Fibroblast of skin of left quadriceps (primary cell): ENCODE measurements at places on chromosomes 6 and 20.

- DNase-seq: no peak
These were observed 4.8 kb upstream of the NHSL1 start for GRCh38 chr6:138503881-138504680.

DNA sequence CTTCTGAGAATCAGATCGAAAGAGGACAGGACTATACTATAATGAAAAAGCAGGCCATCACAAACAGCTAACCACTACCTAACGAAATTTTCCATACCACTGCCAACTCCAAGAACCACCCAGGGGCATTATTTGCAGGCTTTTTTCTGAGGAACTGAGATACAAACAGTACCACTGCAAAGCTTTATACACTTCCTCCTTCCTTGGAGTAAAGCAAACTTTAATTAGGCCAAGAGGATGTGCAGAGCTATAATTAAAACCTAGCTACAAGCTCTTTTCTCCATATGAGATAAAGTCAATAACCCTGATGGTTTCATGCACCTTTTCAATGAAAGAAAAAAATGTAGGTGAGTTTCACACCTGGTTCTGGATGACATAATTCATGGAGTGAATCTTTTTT is 68.5 kb downstream of the ELOVL5 start:
- no peak for DNase-seq

- DNase-seq: no peak
These were observed 114.8 kb downstream of the TBXT start for GRCh38 chr6:166052837-166053236.

DNA sequence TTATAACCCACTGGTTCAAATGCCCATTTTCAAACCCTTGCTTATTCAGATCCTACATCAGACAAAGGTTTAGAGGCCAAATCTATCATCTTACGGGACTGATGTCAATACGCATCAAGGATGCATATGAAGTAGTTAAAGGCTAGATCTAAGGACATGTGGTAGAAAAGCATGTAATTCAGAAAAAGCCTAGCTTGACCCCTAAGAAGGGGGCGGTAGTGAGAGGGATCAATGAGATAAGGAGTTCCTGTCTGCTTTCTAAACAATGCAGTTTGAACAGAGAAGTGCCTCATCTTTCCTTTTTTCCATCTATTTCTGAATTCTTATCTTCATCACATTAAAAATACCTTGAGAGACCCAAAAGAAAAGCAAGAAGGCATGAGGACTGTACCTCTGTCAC is 237.7 kb downstream of the ARHGAP18 start:
- no peak for DNase-seq

- DNase-seq: no peak
These were observed 79.2 kb downstream of the SCML4 start for GRCh38 chr6:107744927-107745326.

GRCh38 chr20:34904202-34904621 is 27.8 kb downstream of the ACSS2 start:
- no peak for DNase-seq

DNA sequence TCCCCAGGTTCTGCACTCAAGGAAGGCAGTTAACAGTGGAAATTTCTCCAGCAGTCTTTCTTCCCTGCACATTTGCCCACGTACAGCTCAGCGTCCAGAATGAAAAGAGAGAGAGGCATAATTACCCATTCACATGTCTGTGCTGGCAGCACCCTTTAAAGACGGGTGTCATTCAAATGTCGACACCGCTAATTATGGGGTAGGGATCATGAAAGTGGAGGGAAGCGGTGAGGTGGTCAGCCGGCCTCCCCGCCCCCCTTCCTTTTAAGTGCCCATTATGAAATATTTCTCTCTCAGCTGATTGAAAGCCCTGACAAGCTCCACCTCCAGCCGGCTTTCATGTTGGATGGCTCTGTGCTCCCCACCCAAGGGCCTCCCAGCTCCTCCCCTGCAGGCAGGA is 246.1 kb downstream of the BMP7 start:
- DNase-seq: no peak

DNA sequence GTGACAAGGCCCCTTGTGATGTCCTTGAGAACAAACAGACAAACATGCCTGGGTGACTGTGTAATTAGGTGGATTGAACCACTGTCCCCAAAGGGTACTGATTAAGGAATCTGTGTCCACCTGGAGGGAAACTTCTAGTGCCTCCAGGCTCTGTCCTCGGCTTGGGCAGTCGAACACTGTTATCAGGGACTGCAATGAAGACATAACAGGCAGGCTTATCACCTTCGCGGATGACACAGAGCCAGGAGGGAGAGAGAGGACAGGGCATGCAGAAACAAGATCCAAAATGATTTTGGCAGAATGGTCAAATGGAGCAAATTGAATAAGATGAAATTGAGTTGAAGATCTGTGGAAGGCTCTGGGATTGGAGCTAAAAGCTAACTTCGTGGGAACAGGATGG is 60.9 kb upstream of the ZFAND3 start:
- DNase-seq: no peak

DNA sequence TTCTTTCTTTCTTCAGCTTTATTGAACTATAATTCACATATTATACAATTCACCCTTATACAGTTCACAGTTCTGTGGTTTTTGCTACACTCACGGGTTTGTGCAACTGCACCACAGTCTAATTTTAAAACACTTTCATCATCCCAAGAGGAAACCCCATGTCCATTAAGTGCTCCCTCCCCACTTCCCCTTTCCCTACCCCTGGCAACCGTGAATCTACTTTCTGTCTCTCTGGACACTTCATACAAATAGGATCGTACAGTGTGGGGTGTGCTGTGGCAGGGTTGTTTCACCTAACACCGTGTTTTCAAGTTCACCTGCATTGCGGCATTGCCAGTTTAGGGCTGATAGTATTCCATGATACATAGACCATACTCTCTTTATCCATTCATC is 118.8 kb downstream of the PHACTR3 start:
- no peak for DNase-seq

- DNase-seq: no peak
These were observed 109.2 kb upstream of the NXT1 start for GRCh38 chr20:23241416-23241815.

DNA sequence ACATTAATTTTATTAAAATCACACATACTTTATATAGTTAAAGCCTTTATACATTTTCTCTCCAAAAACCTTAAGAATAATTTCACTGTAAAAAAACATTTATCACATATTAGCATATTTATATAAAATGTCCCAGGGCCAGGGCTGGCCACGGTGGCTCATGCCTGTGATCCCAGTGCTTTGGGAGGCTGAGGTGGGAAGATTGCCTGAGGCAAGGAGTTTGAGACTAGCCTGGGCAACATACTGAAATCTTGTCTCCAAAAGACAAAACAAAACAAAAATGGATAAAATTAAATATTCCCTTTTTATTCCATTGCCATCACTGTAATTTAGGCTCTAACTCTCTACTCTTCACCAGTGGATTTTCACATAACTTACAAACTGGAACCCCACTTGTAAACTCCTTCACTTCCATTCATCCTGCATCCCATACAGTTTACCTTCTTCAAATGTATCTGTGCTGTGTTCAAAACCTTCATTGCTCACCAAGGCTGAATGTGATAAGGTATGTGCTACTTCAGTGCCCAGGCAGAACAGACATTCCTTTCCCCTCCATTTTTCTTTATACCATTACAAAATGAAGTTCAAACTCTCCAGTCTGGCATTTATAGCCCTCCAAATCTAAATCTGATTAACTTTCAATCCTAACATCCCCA is 42.9 kb upstream of the PIM1 start:
- DNase-seq: no peak

DNA sequence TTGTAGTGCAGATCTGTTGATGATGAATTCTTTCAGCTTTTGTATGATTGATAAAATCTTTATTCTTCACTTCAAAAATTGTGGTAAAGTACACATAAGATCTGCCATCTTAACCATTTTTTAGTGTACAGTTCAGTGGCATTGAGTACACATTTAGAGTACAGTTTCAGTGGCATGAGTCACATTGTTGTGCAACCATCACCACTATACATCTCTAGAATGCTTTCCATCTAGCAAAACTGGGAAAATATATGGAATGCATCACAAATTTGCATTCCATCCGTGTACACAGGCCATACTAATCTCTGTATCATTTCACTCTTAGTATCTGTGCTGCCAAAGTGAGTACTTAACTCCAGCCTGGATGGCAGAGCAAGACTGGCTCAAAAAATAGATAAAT is 28.7 kb downstream of the SIRPD start:
- no peak for DNase-seq

GRCh38 chr6:106192824-106193223 is 106.7 kb downstream of the PRDM1 start:
- DNase-seq: peak; percentile 78

GRCh38 chr20:34473262-34473883 is 42.8 kb upstream of the DYNLRB1 start:
- DNase-seq: no peak

GRCh38 chr6:124970243-124970642 is 8.0 kb downstream of the RNF217 start:
- no peak for DNase-seq

GRCh38 chr6:120392941-120393340 is 941.3 kb downstream of the TBC1D32 start:
- DNase-seq: peak; percentile 34

GRCh38 chr6:34043359-34043758 is 102.5 kb downstream of the GRM4 start:
- DNase-seq: no peak

DNA sequence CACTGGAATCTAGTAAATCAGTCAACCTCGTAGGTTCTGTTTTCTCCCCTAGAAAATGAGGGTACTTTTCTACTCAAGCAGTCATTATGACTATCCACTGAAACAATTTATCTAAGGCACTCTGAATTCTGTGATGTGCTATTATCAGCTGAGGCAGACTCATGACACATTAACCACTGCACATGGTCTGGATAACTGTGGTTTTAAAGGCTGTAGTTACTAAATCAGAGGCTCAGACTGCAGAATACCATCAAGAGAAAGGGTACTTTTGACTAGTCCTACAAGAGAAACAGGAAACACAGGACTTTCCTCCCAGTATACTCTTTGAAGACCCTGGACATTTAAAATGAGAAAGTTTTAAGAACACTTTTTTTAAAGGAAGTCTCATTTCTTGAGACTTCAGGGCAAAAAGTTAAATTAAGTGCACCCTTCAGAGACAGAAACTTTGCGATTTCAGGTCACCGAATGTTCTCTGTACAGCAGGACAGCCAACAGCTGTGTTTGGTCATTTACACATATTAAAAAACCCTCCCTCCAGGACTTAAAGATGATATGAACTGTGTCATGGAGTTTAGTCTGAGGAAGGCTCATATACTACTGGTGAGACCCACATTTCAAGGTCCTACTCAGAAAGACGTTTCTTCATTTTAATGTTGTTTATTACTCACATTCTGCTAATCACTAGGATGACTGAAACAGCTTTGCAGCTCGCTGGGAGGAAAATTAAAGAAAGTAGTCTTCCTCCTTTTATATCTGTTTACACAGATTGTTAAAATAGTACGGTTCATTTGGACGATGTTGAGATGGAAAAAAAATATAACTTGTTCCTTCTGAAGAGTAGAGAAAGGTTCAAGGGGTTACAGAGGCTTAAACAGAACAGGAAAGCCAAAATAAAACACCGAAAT is 19.9 kb downstream of the ATXN1 start:
- peak; percentile 96 for DNase-seq

- DNase-seq: no peak
These were observed 111.3 kb downstream of the RNF144B start for GRCh38 chr6:18498408-18498807.

GRCh38 chr6:154821638-154822037 is 88.4 kb downstream of the SCAF8 start:
- no peak for DNase-seq

DNA sequence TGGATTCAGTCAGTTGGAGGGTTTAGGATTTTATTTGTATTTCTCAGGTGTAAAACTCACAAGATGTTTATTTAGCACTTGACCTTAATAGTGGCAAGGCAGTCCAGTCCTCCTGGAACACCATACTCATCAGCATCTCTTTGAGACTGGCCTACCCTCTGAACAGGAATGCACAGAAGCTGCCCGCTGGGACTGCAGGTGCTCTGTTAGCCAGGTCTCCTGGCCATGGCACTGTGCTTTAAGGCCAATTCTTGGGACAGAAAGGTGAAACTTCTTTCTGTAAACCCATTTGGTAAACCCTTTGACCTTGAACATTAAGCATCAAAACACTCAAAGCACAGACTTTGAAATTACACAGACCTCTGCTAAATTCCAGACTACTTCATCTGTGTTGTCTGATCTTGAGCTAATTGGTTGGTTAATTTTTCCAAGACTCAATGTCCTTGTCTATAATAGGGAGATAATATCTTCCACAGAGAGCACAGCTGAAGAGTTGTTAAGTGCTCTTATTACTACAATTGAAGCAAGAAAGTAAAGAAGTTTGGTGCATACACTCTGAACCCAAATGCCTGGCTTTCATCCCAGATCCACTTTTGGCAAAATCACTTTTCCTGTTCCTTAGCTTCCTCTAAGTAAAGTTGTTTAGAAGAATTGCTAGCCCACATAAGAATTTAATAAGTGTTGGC is 54.9 kb upstream of the NT5E start:
- no peak for DNase-seq

- peak; percentile 92 for DNase-seq
These were observed at the start of gene UST for GRCh38 chr6:148746363-148747144. TSS of gene UST (plus strand) at chr6:148747030. CDS start at chr6:148747431, 401 bp downstream.

- DNase-seq: no peak
These were observed 449 bp upstream of the AVP start for GRCh38 chr20:3084986-3085360.

DNA sequence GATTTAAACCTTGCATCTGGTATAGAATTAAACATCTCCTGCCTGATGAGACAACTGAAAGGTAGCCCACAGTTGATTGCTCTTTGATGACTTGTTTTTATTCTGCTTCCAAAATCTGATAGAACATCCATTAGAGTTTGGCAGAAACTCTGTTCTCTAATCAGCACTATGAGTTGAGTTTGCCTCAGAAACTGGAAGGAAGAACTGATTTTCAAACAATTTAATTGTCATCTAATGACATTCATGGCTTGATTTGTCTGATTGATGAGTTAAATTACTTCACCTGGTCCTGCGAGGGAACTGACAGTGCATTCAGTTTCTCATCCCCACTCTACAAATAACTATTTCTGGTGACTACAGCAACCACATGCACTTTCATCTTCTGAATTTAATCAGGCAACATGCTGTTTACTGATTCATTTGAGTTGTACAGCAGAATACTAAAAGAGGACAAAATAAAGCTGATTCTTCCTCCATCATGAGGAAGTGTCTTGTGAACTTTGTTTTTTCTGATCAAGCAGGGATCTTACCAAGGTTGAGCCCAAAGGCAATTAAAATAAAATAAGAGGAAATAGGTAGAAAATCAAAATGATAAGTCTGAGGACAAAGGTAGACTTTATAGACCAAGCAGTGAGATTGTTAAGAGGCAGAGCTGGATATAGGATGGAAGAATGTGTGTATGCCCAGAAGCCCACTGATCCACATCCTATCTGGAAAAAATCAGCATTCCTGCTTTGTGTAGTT is 15.7 kb upstream of the MRAP2 start:
- DNase-seq: no peak
